ENCODE measurements at places on chromosomes 3 and 15.

- DNase-seq, result no peak
These were observed 21.5 kb downstream of the PLD1 start for GRCh38 chr3:171788546-171789351.

DNA sequence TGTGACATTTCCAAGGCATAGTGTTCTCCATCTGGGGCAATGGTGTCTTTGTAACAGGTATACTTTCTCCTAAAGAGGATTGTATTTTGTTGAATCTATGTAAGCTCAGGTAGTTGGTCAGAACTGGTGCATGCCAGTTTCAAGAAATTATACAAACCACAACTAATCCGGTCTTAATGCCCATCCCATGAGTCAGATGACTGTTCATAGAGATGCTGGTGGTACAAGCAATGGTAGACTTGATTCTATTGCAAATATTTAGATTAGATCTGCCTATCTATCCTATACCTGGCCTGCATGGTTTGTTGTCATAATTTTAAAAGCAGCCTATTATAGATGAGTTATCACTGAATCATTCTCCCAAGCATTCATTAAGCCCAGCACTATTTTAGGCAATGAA lies 43.5 kb downstream of the ATP13A5 start:
- DNase-seq, result no peak

DNA sequence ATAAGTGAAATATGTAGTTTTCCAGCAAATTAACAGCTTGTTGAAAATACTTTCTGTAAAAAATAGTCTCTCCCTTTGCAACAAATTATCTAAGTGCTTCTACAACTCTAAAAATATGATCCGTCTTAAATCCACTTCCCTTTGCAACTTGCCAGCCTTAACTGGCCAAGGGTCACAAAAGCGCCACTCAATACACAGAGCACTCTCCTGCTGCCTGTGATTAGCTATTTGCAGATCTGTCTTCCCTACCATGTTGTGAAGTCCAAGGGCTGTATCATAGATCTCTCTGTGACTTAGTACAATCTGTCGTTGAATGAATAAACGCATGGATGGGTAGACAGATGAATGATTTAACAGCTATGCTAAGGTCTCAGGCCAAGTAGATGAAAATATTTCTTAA lies 76.2 kb downstream of the ITGB5 start:
- no peak for DNase-seq

DNA sequence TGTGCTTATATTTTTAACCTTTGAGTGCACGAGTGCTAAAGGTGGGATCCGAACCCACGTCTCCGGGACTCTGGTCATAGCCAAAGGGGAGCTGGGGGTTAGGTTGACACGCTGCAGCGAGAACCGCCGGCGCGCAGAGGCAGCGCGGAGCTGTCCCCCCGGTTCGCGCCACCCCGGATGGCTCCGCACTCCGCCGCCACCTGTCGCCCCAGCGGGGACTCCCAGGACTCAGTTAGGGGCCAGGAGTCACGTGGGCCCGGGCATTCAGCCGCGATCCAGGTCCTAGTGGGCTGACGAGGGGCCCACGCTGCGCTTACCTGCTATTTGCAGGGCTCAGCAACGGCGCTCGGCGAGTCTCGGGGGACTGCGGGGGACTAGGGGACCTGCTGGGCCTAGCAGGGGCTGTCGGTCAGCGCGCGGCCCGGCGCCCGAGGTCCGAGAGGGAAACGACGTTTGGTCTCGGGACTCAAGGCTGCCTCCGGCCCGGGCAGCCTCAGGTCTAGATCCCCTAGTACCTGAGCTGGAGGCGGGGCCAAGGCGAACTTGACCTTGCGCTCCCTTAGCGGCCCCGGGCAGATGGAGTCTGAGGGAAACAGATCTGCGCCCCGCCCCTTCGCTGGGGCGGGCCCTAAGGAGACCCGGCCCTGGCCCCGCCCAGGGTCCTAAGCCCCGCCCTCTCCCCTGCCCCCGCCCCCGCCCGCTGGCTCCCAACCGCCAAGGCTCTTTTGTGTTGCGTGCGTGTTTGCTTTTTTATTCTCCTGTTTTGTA lies at the start of gene NMNAT3:
Gene NMNAT3 (minus strand): TSS at position 585 of the 768 bp plus-strand sequence. CDS start 50,248 bp downstream, outside the sequence.
- peak; percentile 57 for DNase-seq

DNA sequence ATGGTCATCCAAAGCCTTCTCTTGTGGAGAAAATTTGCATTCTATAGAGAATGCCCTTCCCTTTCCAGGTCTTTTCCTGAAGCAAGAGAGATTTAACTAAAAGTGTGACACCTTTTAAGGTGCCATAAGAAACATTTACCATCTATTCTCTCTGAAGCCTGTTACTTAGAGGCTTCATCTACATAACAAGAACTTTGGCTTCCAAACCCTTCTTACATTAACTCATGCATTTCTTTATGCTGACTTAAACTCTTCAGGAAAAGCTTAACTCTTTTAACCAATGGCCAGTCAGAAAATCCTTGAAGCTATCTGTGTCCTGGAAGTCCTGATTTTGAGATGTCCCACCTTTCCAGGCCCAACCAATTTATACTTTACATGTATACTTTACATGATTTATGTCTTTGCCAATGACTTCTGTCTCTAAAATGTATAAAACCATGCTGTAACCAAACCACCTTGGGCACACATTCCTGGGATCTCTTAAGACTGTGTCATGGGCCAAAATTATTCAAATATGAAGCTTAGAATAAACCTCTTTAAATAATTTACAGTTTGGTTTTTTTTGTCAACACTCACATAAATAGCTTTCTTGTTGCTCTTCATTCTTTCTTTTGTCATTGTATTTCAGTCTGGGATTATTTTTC lies 472.6 kb upstream of the NECTIN3 start:
- no peak for DNase-seq

GRCh38 chr3:139935016-139935865 lies at the start of gene CLSTN2:
TSS of gene CLSTN2 (plus strand) at chr3:139935185.
- no peak for DNase-seq

DNA sequence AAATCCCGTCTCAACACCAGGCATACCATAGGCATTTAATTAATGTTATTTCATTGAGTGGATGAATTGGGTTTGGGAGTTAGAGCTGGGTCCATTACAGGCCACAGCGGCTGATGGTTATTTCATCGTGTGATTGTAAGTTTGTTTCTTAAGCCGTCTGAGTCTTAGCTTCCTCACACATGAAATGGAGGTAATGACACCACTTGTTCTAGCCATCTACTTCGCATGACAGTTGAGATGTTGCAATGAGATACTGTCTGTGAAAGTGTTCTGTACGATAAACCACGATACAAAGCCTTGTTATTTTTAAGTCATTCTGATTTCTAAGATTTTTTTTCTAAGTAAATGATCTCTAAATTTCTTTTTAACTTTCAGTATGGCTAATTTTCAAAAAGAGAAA lies 8.6 kb upstream of the TP63 start:
- DNase-seq, result no peak

DNA sequence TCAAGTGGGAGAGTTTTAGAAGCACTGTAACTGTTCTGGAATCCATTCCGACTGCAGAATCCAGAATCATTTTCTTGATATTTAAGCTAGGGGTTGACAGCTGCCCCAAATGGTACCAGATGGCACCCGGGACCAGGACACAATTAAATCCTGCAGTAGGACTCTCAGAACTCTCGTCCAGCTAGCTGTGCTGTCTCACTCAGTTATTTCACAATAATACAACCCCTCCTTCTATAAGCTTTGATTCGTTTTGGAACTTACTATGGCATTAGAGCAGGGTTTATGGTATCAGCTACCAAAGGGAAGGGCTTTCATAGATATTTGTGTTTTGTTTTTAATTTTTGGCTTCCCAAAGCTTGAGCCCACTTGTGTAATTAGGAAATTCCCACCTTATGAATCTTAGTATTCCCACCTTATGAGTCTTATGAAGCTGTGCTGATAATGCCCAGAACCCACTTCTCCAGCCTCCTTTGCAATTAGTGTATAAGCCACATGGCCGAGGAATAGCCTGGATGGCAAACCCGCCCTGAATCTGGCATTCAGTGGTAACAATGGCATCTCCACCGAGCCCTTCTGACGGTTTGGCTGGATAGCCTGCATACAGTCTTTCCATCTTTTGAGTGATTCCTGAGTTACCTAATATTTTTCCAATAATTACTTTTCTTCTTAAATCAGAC lies 120.1 kb downstream of the UACA start:
- DNase-seq, result no peak

DNA sequence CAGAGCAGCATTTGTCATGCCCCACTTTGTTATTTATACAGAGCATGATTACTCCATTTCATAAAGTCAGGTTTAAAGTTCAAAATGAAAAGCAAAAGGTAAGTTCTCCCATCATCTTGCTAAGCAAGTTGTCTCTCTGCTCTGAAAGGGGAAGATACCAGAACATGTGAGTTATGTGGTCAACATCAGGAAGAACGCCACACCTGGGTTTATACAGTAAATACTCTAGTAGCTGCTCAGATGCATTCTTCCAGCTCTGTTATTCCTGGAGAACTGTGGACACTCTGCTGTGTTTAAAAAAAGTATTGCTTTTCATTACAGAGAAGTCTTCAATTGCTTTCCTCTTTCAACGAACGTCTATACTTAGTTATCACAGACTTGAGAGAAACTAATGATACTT lies 145.7 kb downstream of the PLCL2 start:
- no peak for DNase-seq

- DNase-seq, result no peak
These were observed 186.3 kb downstream of the FEZF2 start for GRCh38 chr3:62187022-62187431.

DNA sequence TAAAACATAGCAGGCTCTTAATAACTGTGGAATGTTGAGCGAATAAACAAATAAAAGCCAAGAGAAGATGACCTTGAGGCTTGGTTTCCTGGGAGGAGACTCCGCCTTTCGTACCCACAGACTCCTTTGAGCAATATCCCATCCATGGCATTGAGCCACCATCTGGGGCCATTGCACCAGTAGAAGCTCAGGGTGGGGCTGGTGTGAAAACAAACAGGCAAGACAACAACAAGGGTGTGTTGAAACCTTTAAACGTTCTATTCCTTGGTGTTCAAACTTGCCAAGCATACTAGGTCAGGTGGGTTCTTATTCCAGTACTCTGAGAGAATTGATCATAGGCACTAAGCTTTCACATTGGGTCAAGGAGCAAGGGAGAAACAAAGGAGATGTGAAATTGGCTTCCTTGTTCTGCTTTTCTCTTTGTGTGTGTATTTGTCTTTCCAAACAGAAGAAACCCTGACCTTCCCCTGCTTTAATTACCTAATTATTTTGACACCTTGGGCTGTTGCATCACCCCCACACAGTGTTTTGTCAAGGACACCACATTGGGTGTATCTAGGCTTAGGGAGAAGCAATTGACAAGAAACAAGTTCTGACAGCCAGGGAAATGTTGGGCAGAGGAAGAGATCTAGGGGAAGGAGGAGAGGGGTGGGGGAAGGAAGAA lies 105.1 kb upstream of the BCL6 start:
- DNase-seq, result no peak

DNA sequence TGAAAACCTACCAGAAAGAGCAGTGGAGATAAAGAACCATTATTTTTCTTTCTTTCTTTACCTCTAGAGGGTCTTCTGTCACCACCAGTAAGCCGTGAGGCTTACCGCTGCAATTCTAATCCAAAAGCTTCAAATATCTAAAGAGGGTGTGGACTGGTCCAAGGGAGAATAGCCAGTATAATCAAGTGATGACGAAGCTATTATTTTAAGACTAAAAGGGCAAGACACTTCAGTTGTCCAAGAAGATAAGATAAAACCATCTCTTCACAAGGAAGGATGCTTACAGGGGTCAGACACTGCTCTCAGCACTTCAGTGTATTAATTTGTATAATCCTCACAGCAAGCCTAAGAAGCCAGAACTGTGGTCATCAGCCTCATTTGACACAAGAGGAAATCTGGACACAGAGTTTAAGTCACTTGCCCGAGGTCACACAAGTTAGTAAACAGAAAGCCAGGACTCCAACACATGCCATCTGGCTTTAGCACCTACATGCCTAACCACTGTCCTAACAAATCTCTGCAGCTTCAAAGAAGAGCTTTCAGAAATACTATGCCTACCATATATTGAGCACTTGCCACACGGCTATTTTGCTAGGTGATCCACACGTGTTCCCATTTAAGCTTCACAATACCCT lies 14.6 kb downstream of the HDC start:
- DNase-seq, result no peak

- DNase-seq, result no peak
These were observed 287.8 kb downstream of the XXYLT1 start for GRCh38 chr3:194983121-194983520.

- DNase-seq, result no peak
These were observed 460 bp upstream of the ZMAT3 start for GRCh38 chr3:179072100-179072438.

DNA sequence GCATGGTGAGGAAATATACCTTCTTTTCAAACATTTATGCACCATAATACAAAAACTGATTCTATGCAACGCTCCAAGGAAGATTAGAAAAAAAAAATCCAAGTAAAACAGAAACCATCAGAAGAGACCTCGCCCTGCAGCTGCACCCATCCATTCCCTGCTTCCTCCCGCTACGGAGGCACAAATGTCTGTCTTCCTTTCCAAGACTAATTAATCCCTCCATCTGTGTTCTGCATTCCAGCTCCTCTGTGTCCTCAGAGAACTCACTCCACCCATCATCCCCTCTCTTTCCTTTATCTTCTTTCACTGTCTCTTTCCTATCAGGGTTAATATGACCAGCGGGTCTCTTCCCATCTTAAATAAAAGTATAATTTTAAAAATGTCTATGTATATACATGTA lies 196.1 kb downstream of the ADAMTSL3 start:
- DNase-seq, result no peak

- no peak for DNase-seq
These were observed 93.7 kb upstream of the RBMS3 start for GRCh38 chr3:29186982-29187725.

DNA sequence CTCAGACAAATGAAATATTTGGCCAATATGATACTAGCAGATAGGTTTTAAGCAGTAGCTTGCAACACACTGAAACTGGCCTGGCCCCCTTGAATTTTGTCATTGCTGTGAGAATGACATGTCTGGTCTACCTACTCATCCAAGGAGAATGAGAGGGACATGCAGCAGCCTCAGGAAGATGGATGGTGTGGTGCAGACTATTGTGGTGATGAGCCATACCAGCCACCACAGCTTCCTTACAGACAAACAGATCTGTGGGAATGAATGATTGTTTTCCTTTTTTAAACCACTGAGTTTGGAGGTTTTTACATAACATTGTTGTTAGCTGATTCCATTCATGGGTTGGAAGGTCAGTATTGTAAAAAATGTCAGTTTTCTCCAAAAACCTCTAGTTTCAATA lies 133.7 kb upstream of the POU1F1 start:
- no peak for DNase-seq

- no peak for DNase-seq
These were observed 265.8 kb upstream of the ZNF717 start for GRCh38 chr3:76051145-76051544.

- DNase-seq, result no peak
These were observed 383.7 kb upstream of the PPP2R3A start for GRCh38 chr3:135581806-135582205.

GRCh38 chr15:33051528-33051927 lies 143.0 kb downstream of the FMN1 start:
- DNase-seq, result no peak

DNA sequence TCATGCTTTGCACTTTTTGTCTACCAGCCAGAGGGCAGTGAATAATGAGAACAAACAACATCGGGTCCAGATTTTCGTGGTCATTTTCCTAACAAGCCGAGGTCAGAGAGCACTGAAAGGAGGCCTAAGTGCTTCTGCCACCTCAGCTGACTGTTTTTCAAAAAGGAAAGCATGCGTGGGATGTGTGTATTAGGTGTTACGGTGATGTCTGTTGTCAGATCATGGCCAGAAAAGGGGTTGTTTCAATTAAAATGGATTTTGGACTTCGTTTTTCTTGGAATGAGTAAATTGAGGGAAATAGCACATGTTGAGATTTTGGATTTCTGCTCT lies 99.5 kb downstream of the APBA2 start:
- DNase-seq, result no peak

GRCh38 chr15:91376038-91376437 lies 276.0 kb downstream of the SV2B start:
- no peak for DNase-seq

- no peak for DNase-seq
These were observed 85.2 kb downstream of the GAP43 start for GRCh38 chr3:115708540-115708939.

Data from stimulated activated CD4-positive, alpha-beta T cell treated with anti-CD3 and anti-CD28 coated beads, Interleukin-1b, Interleukin-23, amount 100 ng/mL, for 1 hour (primary cell).